Activated T-cell treated with anti-CD3 and anti-CD28 coated beads for 24 hours (primary cell): ENCODE measurements at places on chromosomes 4 and X.

- no peak for DNase-seq
Measured at GRCh38 chrX:38279188-38279587, 48.1 kb downstream of the RPGR start.

GRCh38 chrX:153974003-153974725 lies 1.6 kb downstream of the TMEM187 start:
- no peak for DNase-seq

GRCh38 chr4:71198958-71199357 lies 139.9 kb upstream of the SLC4A4 start:
- no peak for DNase-seq

DNA sequence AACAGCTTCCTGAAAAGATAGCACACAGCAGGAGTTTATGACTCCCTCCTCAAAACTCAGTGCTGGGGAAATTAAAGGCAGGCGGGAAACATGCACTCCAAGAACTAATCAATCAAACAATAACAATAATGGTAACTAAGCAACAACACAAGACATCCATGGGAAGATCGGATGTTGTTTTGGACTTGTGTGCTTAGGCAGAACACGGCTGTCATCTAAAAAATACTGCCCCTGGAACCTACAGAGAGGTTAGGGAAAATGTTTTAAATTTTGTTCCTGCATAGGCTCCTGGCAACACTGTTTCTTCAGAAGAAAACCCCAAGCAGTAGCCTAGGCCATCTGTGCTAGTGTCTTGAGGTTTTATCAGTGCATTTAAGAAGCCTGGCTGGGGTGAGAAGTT lies 1378.2 kb downstream of the STIM2 start:
- DNase-seq, result no peak

- DNase-seq, result no peak
Measured at GRCh38 chrX:103565752-103566151, 19.6 kb upstream of the TCEAL4 start.

DNA sequence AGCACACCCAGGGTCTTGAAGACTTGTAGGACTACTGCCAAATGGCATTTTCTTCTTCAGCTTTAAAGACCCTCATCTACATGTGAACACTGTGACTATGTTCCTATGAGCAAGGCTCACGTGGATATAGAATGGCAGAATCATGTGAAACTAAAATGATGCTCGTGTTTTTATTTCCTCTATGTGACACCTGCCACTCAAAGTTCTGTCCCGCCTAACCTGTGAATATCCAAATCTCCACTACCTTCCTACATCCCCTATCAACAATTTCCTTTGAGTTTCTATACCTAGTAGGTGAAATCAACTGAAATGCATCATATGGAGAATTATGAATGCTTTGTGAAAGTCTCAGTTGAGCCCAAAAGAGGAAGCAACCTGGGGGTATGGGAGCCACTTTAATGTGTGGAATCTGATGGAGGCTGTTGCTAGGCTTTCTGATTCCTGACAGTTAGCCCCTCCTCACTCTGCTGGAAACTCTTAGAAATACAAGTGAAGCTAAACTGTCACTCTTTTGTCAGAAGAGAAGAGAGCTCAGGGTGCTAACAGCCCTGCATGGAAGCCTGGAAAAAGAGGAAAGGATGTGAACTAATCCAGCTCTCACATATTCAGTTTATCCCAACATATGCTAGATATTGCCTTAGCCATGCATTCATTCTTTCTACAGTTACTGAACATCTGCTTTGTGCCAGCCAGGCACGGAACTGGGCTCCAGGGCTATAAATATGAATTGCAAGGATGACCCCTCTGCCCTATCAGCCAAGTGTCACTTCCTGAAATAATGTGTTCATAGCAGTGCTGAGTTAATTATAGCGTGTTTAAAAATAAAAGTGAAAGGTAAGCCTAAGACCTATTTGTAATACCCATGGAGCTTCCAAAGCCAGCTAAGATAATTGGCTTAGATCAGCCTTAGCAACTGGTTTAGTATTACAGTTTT lies 11.0 kb downstream of the LHFPL1 start:
- DNase-seq, result no peak

- DNase-seq, result no peak
Measured at GRCh38 chr4:157023941-157024340, 52.0 kb upstream of the GLRB start.

DNA sequence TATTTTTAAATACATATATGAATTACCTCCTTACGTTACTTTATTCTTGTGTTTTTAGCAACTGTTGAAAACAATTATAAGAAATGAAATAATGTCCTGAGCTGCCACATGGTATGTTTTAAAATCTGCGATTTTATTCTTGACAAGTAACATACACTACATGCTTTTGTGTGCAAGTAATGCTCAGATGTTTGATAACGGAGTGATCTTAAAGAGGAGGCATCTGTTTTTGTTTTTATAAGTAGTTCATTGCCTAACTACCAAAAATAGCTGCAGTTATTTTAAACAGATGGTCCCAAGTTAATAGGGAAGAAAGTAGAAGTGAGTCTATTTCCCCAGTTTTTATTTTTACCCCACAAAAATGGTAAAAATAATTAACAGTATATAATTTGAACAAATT lies 55.2 kb downstream of the GAB1 start:
- DNase-seq, result no peak

- no peak for DNase-seq
Measured at GRCh38 chrX:44770121-44770520, 73.7 kb upstream of the DUSP21 start.

- no peak for DNase-seq
Measured at GRCh38 chr4:82864336-82864979, 26.5 kb downstream of the SEC31A start.

- DNase-seq, result no peak
Measured at GRCh38 chrX:24692305-24692704, 1.4 kb upstream of the POLA1 start.

DNA sequence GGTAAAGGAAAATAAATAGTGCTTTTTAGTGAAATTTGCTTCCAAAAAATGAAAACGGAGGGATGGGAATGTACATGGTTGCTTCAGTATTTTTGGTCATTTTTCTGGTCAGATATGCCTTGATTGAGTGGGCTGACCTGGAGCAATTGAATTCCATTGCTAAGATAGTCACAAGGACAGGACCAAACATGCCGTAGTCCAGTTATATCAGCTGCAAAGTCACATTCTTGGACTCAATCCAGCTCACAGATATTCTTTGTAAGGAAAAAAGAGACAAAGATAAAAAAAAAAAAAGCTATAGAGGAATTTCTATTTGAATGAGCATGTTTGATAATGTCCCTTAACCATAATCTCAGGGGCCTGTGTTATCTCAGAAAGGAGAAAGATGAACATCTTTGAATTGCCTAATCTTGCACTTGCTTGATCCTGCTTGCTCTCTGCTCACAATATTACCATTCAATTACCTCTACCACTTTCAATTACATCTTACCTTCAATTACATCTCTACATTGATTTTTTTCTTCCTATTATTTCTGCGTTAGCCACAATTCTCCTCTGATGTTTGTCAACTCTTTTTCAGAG lies 75.4 kb upstream of the PACRGL start:
- DNase-seq, result no peak

DNA sequence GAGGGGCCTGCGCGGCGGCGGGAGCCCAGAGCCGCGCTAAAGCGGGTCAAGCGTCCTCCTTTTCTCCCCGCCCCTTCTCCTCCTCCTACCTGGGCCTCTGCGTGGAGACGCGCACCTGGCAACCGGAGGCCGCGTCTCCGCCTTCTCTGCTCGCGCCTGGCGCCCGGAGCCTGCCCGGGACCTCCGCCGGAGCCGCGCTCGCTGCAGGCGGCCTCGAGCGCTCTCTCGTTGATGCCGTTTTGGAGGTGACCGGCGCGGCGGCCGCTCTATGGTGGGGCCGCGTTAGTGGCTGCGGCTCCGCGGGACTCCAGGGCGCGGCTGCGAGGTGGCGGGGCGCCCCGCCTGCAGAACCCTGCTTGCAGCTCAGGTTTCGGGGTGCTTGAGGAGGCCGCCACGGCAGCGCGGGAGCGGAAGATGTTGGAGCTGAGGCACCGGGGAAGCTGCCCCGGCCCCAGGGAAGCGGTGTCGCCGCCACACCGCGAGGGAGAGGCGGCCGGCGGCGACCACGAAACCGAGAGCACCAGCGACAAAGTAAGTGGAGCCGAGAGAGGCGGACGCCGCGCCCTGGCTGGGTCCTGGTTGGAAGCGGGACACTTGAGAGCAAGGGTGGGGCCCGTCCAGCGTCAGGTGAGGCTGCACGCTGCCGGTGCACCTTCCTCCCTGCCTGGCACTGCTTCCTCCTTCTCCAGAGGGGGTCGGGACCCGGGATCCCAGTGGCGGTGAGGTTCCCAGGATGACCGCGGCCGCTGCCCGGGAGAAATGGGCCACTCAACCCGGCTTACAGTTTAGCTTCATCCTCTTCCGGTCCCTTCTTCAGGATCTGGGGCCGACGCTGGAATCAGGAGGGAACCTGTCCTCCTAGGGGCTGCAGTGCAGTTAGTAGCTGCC lies at the start of gene CDS1:
TSS of gene CDS1 (plus strand) at position 140 of the 888 bp plus-strand sequence. CDS start at position 415, 275 bp downstream.
- no peak for DNase-seq

GRCh38 chr4:174734181-174734580 lies 94.9 kb downstream of the GLRA3 start:
- no peak for DNase-seq

DNA sequence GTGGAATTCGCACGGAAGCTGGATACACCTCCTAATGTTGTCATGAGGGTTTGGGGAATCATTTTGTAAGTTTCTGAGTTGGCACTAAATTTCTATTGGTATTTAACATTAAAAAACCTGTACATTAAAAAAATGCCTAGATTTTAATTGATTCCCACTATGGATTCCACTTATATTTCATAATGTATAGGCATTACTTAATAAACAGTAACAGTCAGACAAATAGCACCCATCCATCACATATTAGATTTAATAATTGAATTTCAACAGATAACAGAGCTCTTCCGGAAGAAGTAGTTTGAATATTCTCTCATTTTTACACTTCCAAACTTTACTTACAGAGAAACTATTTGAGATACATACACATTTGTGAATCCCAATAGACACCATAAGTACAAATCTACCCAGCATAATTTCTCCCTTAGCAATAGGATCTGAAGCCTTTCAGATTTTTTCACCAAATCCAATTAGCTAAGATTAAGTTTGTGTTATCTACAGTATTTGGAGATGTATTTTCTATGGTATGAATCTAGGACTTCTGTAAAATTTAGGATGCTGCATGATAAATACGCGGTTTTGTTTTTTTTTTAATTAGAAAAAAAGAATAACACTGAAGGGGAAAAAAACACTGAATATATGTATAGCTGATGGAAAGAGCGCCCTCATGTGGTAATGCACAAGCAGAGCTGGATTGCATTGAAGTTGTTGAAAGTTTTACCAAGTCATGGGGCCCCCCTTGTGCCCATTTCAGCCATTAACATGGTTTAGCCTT lies 12.2 kb upstream of the ODAM start:
- no peak for DNase-seq

- DNase-seq, result no peak
Measured at GRCh38 chr4:67869580-67870190, 14.1 kb downstream of the TMPRSS11D start.

- DNase-seq, result no peak
Measured at GRCh38 chrX:1449036-1449822, 3.5 kb downstream of the ASMTL start.

DNA sequence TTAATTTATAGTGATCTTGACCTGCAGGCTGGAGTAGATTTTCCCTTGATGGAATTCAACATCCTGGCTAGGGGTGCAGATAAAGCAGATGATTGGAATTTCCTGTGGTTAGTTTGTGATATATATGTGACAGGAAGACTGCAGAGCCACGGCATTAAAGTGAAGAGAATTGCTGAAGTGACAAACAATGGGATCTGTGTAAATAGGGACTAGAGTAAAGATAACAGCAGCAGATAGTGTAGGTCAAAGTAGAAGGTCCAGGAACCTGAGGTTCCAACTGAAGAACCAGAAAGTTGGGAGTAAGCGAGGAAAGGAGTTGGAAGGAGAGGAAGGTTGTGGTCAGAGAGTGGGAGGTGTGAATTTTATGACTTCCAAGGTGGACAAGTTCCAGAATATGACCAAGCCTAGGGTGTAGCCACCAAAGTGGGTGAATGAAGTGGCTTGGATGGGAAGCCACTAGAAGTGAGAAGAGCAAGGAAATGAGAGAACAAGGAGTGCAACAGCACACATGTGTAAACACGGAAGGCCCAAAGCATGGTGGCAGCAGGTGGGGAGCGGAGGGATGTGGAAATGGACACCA lies 325.0 kb downstream of the RAB28 start:
- no peak for DNase-seq

GRCh38 chr4:891747-892146 lies 40.4 kb downstream of the GAK start:
- DNase-seq, result no peak

DNA sequence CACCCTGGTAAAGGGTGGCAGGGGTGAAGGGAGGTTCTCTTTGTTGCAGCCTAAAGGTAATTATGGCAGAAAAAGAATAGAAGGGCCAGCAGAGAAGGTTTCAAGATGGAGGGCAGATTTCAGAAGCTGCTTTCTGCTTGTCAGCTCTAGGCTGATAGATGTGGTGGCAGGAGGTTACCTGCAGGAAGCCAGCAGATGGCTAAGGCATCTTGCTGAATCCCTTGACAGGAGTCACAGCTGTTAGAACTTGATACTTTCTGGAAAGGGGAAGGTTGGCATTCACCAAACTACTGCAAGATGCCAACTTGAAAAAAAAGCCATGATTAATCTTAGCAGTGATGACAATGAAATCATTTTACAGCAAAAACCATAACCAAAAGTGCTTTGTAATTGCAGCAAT lies 69.5 kb upstream of the CBLL2 start:
- no peak for DNase-seq

DNA sequence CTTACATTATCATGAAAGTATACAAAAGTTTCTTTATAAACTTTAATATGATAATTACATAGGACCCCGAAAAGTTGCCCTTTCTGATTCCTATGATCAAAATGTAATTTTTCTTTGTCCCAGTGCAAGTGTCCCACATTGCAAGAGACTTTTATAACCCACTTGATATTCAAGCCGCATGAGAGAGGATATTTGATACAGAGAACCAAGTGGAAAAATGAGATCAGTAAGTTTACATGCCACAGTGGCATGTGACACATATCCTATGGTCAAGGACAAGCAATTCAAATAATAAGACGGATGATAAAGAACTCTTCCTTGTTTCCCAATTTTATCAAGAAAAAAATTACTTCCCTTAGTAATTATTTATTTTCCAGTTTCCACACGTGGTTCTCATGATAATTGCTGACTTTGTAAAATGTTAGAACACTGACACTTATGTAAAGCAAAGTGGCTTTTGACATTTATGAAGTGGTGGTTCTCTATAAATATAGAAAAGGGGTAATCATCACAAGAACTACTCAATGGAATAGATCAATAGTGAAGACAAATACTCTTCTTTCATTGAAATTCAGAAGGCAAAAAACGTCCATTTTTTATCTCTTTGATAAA lies 273.7 kb upstream of the NOCT start:
- DNase-seq, result no peak

GRCh38 chrX:15224747-15225146 lies 45.1 kb downstream of the ASB9 start:
- DNase-seq, result no peak

GRCh38 chr4:8331575-8331955 lies 62.0 kb downstream of the HTRA3 start:
- DNase-seq, result no peak

DNA sequence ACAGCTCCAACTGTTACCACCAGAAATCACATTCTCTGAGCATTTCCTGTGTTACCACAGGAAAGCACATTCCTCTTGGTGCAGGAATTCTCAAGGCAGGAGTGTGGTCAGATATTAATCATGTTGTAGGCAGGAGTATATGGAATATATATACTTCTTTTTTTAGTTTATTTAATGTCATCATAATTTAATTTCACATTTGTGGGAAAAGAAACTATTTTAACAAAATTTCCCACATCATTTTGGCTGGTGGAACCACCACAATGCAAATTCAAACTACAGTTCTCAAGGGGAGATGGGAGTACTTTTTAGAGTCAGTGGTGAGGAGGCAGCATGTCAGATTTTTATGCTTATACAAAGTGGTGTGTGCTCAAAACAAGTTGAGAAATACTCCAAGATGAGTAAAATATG lies 139.0 kb downstream of the ATP10D start:
- no peak for DNase-seq
